ENCODE measurements at places on chromosomes 4 and X. TPM values are rescaled to one million over a fixed set of nuclear protein-coding genes. Genes with fewer than 3 reads are reported as not detected.

GRCh38 chr4:35500812-35501211, 743.5 kb downstream of the ARAP2 start:
- H3K27ac ChIP-seq, result no peak overlapping the region
- H3K27me3 ChIP-seq, result no peaks in the 10 kb centered on the region
- H3K36me3 ChIP-seq, result no peaks in the 10 kb centered on the region
- no peak for ATAC-seq
- H3K4me3 ChIP-seq, result no peak overlapping the region
- no peaks in the 10 kb centered on the region for H3K4me1 ChIP-seq

- H3K27me3 ChIP-seq, result no peaks in the 10 kb centered on the region
- H3K4me3 ChIP-seq, result no peak overlapping the region
- H3K4me1 ChIP-seq, result no peaks in the 10 kb centered on the region
Observed at GRCh38 chr4:135927651-135928050, 1604.6 kb downstream of the PCDH18 start.

- no peaks in the 10 kb centered on the region for H3K4me1 ChIP-seq
- H3K4me3 ChIP-seq, result no peak overlapping the region
- no peaks in the 10 kb centered on the region for H3K27me3 ChIP-seq
- H3K27ac ChIP-seq, result no peak overlapping the region
- no peak for ATAC-seq
Observed at GRCh38 chr4:71241501-71242288, 97.1 kb upstream of the SLC4A4 start.

GRCh38 chrX:107968623-107969022, 13.5 kb downstream of the TEX13B start:
- no peak overlapping the region for H3K27ac ChIP-seq
- ATAC-seq, result no peak
- H3K27me3 ChIP-seq, result no peaks in the 10 kb centered on the region
- no peak overlapping the region for H3K4me3 ChIP-seq
- no peaks in the 10 kb centered on the region for H3K4me1 ChIP-seq

GRCh38 chrX:10514891-10515290, 105.5 kb downstream of the MID1 start:
- no peaks in the 10 kb centered on the region for H3K36me3 ChIP-seq
- H3K4me3 ChIP-seq, result no peak overlapping the region
- ATAC-seq, result no peak
- no peaks in the 10 kb centered on the region for H3K27me3 ChIP-seq

DNA sequence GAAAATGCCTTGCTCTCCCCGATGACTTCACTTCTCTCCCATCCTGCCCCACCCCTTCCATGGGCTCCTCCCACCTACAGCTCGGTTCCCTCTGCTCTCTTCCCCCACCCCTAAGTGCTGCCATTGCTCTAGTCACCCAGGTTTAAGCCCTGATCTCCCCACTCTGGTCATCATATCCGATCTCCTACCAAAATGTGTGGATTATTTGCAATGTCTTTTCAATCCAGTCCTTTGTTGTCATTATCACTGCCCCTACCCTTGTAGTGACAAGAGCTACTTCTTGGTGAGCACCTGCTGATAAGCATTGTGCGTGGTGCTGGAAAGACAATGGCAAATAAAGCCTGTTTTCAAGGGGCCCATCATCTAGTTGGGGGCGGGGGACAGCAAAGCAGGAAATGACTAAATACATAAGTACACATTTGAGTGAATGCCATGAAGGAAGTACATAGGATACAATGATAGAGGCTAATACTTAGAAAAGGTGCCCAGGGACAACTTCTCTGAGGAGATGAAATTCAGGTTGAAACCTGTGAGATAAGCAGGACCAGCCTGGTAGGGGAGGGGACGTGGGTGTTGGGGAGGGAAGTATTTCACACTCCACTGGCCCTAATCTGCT, 63.8 kb downstream of the DLG3 start:
- H3K4me1 ChIP-seq, result no peaks in the 10 kb centered on the region
- no peak for ATAC-seq
- H3K27me3 ChIP-seq, result no peaks in the 10 kb centered on the region
- no peak overlapping the region for H3K27ac ChIP-seq

GRCh38 chrX:31024866-31025265, 47.0 kb downstream of the FTHL17 start:
- H3K36me3 ChIP-seq, result no peaks in the 10 kb centered on the region
- no peak overlapping the region for H3K27ac ChIP-seq
- H3K4me1 ChIP-seq, result no peaks in the 10 kb centered on the region
- H3K4me3 ChIP-seq, result no peak overlapping the region

DNA sequence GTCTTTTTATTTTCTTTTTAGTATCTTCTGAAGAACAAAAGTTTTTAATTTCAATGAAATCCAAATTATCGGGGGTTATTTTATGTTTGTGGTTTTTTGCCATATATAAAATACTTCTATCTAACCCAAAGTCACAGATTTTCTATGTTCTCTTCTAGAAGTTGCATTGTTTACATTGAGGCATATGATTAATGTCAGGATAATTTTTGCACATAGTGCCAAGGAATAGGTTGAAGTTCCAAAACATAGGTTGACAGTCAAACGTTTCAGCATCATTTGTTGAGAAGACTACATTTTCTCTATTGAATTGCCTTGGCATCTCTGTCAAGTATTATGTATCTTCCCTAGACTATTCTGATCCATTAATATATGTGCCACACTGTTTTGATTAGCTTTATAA, 64.5 kb downstream of the ANKRD17 start:
- ATAC-seq, result no peak
- H3K36me3 ChIP-seq, result no peaks in the 10 kb centered on the region
- no peaks in the 10 kb centered on the region for H3K4me1 ChIP-seq

- no peaks in the 10 kb centered on the region for H3K27me3 ChIP-seq
- no peaks in the 10 kb centered on the region for H3K36me3 ChIP-seq
- no peak overlapping the region for H3K4me3 ChIP-seq
- no peaks in the 10 kb centered on the region for H3K4me1 ChIP-seq
Observed at GRCh38 chr4:124334119-124334518, 378.4 kb downstream of the ANKRD50 start.

DNA sequence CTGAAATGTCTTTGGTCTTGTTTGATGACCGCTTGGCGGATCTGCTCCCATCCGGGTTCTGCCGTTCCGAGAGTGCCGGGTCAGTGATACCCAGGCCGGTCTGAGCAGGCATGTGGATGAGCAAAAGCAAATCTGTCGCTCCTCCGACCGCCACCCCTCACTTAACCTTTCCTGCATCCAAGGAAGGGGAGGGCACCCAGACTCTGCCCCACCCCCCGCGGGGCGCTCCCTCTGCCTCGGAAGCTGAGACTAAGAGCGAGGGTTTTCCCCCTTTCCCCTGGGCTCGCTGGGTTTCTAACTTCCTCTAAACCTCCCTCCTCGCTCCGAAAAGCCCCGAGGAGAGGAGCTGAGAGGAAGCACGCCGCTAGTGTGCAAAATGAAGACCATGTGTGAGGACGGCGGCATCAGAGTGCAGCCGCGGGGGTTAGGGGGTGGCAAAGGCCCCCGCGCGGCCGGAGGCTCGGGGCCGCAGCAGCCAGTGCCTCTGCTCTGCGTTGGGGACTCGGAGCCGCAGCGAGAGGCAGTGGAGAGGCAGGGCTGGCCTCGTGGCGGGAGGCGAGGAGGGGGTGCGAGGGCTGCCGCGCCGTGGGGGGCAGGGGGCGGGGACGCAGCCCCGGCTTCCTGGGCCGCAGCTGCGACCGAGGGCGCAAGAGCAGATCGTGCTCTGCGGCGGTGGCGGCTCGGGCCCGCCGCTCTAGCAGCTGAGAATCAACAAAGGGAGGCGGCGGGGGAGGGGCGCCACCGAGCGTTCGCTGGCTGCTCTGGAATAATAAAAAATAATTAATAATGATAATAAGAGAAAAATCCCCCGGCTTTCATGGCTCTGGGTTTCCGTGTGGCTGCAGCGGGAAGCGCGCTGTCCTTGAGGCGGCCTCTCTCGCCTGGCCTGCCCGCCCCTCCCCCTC, 55.8 kb upstream of the BCOR start:
- no peak for ATAC-seq
- peak overlapping the region; percentile 54 for H3K4me3 ChIP-seq
- H3K27ac ChIP-seq, result peak overlapping the region; percentile 76
- H3K27me3 ChIP-seq, result no peaks in the 10 kb centered on the region
- peaks cover 5% of the 10 kb centered on the region for H3K4me1 ChIP-seq
- no peaks in the 10 kb centered on the region for H3K36me3 ChIP-seq

- no peaks in the 10 kb centered on the region for H3K36me3 ChIP-seq
- H3K4me1 ChIP-seq, result no peaks in the 10 kb centered on the region
- peak overlapping the region; percentile 80 for H3K27ac ChIP-seq
- H3K4me3 ChIP-seq, result no peak overlapping the region
Observed at GRCh38 chrX:131792789-131793462, 230.2 kb upstream of the STK26 start.

GRCh38 chr4:157312702-157313101, 92.2 kb downstream of the GRIA2 start:
- H3K4me3 ChIP-seq, result no peak overlapping the region
- no peaks in the 10 kb centered on the region for H3K27me3 ChIP-seq
- ATAC-seq, result no peak

- ATAC-seq, result no peak
- H3K4me3 ChIP-seq, result peak overlapping the region; percentile 70
- H3K36me3 ChIP-seq, result peaks cover 40% of the 10 kb centered on the region
Observed at GRCh38 chr4:3530051-3530450, 2.2 kb downstream of the LRPAP1 start.

DNA sequence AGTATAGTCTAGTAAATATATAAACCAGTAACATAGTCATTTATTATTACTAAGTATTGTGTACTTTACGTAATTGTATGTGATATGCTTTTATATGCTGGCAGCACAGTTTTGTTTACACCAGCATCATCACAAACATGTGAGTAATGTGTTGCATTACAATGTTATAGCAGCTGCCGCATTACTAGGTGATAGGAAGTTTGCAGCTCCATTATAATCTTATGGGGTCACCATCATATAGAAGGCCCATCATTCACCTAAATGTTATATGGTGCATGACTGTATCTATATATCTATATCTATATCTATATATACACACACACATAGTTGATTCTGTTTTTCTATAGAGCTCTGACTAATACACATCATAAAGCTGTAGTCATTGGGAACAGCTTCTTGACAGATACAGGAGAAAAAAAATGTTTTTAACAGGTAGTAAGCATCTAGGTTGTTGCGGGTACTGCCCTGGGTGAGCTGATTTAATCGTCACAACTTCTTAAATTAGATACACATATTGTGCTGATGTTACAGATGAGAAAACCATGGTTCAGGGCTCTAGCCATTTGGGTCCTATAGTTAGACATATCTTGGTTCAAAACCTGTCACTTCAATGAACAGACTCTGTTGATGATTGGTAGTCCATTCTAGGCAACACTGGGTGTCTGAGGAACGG, 77.9 kb downstream of the CLNK start:
- H3K4me1 ChIP-seq, result no peaks in the 10 kb centered on the region
- no peaks in the 10 kb centered on the region for H3K27me3 ChIP-seq
- H3K36me3 ChIP-seq, result no peaks in the 10 kb centered on the region
- ATAC-seq, result no peak

DNA sequence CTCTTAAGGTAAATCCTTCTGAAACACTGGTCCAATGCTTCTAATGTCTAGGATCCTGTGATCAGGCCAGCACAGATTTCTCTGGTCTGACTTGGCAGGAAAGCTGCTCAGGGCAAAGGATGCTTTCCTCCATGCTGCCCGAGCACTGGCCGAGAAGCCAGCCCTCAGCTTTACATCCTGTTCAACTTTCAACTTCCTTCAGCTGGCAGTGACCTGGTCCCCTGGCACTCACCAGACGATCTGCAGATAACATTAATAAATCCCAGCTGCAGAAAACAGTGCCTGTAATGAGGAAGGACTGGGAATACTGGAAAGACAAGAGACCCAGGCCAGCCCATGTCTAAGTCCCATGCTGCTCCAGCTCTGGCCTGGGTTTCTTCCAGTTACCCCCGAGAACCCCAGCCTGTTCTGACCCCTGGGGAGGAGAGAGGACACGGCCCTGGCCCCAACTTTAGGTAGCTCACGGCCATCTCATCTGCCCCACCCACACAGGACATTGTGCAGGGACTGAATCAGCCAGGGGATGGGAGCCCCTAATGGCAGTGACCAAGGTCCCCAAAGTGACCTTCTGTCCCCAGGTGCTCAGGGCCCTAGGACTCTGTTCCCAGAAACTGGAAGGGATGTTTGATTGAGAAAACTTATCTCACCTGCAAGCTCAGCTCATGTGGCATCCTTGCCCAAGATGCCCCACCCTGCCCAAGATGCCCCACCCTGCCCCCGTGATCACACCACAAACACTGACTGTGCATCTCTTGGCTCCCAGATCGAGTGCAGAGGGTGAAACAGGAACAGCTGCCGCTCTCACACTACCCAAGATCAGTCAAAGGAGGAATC, 28.0 kb downstream of the JAKMIP1 start:
- H3K36me3 ChIP-seq, result no peaks in the 10 kb centered on the region
- no peak overlapping the region for H3K27ac ChIP-seq
- no peak for ATAC-seq

DNA sequence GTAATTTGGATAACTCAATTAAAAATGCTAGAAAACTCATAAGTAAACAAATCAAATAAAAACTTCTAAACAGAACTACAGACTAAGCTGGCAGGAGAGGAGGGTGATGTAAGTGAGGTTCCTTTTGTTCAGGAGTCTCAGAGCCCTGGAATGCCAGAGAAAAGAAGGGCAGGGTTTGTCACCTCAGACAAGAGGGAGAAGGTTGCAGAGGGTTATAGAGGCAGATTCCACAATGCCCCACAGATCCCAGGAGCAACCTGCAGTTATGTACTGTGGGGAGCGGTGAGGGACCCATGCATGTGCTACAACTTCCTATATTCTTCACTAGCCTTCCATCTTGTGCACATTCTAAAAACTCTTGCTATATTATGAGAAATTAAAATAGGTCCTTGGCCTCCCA, 129.7 kb downstream of the CFAP299 start:
- H3K4me1 ChIP-seq, result peaks cover 2% of the 10 kb centered on the region
- H3K36me3 ChIP-seq, result no peaks in the 10 kb centered on the region
- H3K27me3 ChIP-seq, result no peaks in the 10 kb centered on the region

DNA sequence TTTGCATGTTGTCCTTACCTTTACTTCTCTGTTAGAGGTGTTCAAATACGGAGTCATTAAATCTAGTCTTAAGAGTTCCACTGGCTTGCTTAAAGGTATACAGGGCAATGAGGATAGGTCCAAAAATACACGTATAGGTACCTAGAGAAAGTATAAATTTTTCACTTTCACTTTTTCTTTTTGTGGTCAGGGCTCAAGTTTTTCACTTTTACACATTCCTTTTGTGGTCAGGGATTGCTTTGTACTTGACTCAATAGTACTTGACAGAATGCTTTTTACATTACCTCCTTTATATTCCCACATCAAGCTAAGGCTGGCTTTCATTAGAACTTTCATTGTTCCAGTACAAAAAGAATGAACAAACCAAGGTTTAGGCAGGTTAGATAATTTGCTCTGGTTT, 21.7 kb downstream of the TMEM184C start:
- no peaks in the 10 kb centered on the region for H3K4me1 ChIP-seq
- no peaks in the 10 kb centered on the region for H3K27me3 ChIP-seq
- H3K4me3 ChIP-seq, result no peak overlapping the region
- H3K27ac ChIP-seq, result no peak overlapping the region
- ATAC-seq, result no peak

GRCh38 chrX:26586570-26586969, 370.6 kb downstream of the MAGEB5 start:
- ATAC-seq, result no peak
- H3K27ac ChIP-seq, result no peak overlapping the region
- H3K4me3 ChIP-seq, result no peak overlapping the region
- no peaks in the 10 kb centered on the region for H3K4me1 ChIP-seq
- H3K36me3 ChIP-seq, result no peaks in the 10 kb centered on the region

Gene SPANXA2
- total RNA-seq, result not detected

Gene C4orf50
- total RNA-seq, result under 0.01 TPM

Gene REELD1
- total RNA-seq, result 1.4 TPM

Gene GPAT3
- total RNA-seq, result 3.2 TPM

Gene YIPF7
- not detected for total RNA-seq

All from gastroesophageal sphincter (tissue), 4 donors.